ENCODE measurements at places on chromosomes 4 and X.
A peak's percentile ranks its signal among the peaks of the same experiment; 100 is the strongest.

- no peak for DNase-seq
These were observed 9.8 kb downstream of the ATP2B3 start for GRCh38 chrX:153527208-153527607.

- DNase-seq = no peak
These were observed 186.7 kb downstream of the TENM3 start for GRCh38 chr4:182429896-182430295.

GRCh38 chrX:118976599-118977340 lies 2.4 kb downstream of the LONRF3 start:
- DNase-seq = no peak

DNA sequence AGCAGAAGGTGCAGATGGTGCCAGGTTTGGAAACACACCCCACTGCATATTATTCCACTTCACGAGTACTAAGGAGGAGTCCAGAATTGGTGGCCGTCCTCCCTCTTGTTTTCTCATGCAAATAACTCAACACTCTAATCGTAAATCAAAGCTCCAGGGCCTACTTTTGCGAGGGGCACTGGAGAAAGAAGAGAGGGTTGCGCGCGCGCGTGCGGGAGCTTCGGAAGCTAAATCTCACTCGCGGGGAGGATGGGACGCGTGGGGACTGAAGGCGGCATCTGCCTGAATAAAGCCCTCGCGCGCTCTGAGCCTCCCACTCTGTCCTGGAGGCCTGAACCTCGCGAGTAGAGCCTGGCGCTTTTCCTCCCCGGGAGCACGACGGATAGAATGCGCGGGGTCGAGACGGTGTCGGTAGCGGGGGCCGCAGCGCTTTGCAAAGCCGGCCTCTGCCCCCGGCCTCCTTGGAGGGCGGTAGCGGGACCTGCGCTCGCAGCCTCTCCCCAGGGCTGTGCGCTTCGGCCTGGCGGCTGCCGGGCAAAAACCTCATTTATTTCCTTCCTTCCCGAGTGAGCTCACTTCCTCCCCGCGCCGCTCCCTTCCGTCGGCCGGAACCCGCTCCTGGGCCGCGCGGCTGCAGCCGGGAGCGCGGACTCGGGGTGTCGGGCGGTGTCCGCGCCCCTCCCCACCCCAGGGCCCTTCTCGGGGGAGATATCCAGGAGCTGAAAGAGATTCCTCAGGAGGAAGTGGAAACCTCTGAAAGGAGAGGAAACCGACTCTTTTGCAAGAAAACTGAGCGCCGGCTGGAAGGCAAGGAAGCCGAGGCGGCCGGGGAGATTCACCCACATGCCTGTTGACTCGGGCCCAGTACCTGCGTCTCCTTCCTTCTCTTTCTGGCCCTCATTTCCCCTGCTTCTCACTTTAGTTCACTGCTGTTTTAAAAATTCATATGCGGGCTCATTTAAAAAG lies 20.7 kb downstream of the HAND2 start:
- DNase-seq = peak; percentile 79

DNA sequence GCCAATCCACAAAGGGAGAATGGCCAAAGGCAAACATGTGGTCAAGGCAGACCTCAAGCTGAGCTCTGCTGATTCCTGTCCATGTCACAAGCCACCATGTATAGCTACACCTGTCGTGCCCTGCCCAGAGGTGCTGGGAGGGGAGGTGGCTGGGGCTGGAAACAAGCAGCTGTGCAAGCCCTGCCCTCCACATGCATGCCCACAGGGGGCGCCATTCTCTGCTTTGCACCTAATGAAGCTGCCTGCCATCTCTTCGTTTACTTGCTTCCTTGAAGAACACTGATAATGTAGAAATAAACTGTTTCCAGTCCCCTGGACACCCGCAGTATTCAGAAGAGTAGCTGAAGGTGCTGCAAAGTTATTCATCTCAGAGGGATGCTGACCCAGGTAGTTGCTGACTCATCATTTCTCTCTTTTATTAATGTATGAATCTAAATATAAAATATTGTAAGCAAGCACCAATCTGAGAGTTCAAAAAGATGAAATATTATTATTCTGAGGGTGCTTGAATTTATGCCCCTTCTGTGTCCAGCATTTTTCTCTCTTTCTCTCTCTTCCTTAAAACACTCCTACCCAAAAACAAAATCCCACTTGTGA lies 278.6 kb downstream of the ADGRA3 start:
- DNase-seq = peak; percentile 2

- no peak for DNase-seq
These were observed 5.3 kb upstream of the CCDC158 start for GRCh38 chr4:76426272-76426671.

GRCh38 chr4:185782523-185782922 lies 29.5 kb downstream of the SORBS2 start:
- DNase-seq = no peak

- no peak for DNase-seq
These were observed 389.5 kb upstream of the GRID2 start for GRCh38 chr4:91914176-91914804.

GRCh38 chrX:41761702-41762101 lies 37.7 kb downstream of the GPR82 start:
- DNase-seq = no peak

DNA sequence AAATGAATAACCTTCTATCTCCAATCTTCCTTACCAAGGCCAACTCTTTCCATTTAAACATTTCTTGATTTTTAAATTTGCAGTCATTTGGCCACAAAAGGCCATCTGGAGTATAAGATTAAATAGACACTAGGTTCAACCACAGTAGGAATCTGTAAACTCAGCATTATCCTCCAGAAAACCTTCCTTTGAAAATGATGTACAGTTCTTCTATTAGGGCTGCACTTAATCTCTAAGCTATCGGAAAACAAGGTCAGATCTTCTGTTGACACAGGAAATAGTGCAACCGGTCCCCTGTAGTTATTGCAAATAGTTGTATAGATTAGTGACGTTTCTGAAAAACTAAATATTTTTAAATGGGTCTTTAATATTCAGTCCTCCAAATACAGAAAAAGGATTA lies 359.0 kb upstream of the ATOH1 start:
- DNase-seq = no peak

- no peak for DNase-seq
These were observed 627.9 kb downstream of the IQCM start for GRCh38 chr4:149187726-149188125.

GRCh38 chrX:44106864-44107263 lies 133.7 kb upstream of the NDP start:
- DNase-seq = no peak

DNA sequence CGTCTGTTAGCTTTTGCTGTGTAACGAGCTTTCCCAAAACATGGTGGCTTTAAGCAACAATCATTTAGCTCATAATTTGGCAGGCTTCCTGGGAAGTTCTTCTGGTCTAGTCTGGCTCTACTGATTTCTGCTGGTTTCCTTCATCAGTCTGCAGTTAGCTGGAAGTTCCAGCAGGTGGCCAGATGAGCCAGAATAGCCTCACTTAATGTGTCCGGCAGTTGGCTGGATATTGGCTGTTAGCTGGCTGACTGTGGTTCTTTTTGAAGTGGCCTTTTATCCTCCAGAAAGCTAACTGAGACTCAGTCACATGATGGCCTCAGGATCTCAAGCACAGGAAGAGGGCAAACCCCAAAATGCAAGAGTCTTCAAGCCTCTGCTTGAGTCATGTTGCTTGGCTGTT lies 34.9 kb downstream of the FTHL17 start:
- DNase-seq = peak; percentile 35

- no peak for DNase-seq
These were observed 112.0 kb upstream of the TBL1X start for GRCh38 chrX:9352694-9353411.

DNA sequence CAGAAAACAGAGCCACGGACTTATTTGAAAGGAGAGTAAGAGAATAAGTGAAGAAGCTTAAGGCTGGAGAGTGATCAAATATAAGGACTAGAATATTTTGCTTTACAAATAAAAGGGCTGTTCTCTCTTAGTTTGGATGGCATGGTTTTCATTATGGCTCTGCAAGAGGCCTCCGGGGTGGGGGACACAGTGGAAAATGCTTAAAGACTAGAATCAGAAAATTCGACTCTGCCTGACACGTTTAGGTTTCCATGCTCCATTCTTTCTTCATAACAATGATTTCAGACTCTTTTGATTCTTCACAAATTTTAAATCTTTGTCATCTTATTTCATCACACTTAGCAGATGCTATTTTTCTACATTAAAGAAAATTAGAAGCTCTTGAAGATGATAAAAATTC lies 632.4 kb upstream of the BOD1L1 start:
- DNase-seq = no peak

DNA sequence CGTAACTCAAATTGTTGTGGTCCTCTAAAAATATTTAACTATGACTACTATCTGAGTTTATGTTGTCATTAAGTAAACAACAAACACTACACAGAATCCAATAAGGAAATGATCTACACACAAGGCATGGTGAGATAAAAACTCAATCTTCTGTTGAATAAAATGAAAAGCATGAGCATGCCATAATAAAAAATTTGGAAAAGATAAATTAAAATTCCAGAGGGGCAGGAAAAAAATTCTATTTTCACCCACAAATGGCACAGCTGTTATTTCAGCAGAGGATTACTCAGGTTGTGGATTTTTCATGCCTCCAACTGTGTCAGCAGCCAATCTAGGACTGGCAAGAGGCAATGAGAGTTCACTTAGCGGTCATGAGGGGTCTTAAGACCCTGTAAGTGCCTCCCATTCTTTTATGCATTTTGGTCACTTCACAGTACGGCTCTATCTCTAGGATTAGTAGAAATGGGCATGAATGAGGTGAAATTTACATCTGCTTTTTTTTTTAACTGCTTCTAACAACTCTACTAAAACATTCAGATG lies 639.8 kb upstream of the DIPK2B start:
- DNase-seq = no peak

GRCh38 chrX:130060122-130061069 lies 49.9 kb downstream of the ELF4 start:
- peak; percentile 93 for DNase-seq

GRCh38 chr4:21102667-21103066 lies 402.4 kb downstream of the PACRGL start:
- no peak for DNase-seq

DNA sequence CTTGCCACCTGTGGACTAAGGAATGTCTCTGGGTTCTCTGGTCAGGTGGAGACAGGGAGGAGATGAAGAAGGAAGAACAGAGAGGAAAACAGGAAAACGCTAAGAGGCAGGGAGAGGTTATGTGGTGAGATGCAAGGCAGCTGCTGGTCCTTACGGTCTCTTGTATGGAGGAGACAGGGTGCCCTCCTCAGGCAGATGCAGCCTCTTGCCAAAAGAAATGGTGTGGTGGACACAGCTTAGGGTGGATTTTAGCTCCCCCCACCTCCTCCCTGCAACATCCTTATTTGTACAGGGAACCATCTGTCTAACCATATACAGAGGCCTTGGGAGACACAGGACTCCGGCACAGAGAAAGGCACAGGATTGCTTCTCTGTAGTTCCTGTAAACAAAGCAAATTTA lies 9.7 kb downstream of the OCIAD2 start:
- DNase-seq = no peak

DNA sequence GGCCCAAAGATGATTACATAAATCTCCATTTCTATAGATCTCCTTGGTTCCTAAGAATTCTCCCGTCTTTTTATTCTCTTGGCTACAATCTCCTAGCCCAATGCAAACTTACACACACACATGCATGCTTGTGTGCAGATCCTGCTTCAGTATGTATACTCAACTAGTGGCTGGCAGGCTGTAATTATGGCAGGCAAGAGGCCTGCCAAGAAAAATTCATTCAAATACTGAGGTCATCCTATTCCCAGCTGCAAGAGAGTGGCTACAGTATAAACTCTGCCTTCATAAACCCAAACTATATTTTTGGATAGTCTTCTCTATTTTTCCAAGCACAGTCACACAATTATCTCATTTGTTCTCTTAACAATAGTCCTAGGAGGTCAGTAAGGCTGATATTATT lies 95.2 kb downstream of the SHROOM4 start:
- DNase-seq = no peak

GRCh38 chr4:173937631-173938270 lies 345.7 kb downstream of the FBXO8 start:
- DNase-seq = no peak

GRCh38 chr4:19134685-19135084 lies 1113.1 kb upstream of the LCORL start:
- DNase-seq = no peak

DNA sequence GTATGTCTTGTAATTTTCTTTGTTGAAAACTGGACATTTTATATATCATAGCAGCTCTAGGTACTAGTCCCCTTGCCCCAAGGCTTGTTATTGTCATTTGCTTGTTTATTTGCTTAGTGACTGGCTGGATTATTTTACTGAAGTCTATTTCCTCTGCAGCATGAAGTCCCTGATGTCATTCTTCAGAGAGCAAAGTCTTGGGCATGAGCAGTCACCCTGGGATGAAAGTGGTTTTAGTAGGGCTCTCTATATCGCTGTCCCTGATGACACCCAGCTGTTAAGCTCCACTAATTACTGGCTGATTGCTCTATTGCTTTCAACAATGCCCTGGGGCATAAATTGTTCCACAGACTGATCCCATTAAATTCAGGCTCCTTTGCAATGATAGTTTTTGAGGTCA lies 113.5 kb upstream of the USP9X start:
- no peak for DNase-seq

- no peak for DNase-seq
These were observed 137.8 kb upstream of the USP38 start for GRCh38 chr4:143046906-143047305.

- no peak for DNase-seq
These were observed 125.4 kb upstream of the ZCCHC13 start for GRCh38 chrX:74178536-74178935.

GRCh38 chr4:171979461-171979860 lies 166.3 kb downstream of the GALNTL6 start:
- no peak for DNase-seq

GRCh38 chr4:133131829-133132460 lies 17.1 kb upstream of the PCDH10 start:
- no peak for DNase-seq

DNA sequence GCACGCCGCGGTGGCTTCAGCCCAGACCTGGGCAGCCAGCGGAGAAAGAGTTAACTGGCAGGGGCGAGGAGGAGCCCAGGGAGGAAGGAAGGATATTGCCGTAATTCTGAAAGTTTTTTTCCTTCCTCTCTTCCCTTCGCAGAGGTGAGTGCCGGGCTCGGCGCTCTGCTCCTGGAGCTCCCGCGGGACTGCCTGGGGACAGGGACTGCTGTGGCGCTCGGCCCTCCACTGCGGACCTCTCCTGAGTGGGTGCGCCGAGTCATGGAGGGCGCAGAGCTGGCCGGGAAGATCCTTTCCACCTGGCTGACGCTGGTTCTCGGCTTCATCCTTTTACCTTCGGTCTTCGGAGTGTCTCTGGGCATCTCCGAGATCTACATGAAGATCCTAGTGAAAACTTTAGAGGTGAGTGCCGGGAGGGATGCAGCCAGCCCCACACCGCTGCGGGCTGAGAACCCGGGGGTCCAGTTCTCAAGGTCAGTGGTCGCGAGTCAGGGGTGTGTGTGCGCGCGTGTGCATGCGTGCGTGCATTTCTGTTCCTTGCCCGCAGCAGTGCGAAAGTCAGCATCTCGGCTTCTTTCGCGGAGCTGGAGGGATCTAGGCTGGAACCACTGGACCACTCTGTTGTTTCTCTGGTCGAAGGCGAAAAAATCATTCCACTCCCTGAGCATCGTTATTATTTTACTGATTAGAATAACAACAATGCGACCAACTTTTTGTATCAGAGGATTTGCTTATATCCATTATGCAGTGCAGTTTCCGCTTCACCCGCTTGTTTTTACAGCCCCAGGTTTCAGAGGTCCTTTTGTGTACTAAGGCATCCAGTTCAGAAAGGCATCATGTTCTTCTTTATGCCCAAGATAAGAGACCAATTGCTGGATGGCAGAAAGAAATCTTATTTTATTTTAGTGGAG lies 709 bp downstream of the GPAT3 start:
- DNase-seq = no peak

GRCh38 chr4:99248714-99249113 lies 29.7 kb upstream of the ADH6 start:
- DNase-seq = no peak
